ENCODE measurements at places on chromosomes 7 and 10. TPM values are rescaled to one million over a fixed set of nuclear protein-coding genes. Genes with fewer than 3 reads are reported as not detected.

Gene LIPM
- not detected for total RNA-seq

Gene CPXM2
- not detected for total RNA-seq

Gene ALOX5
- 4.0 TPM for total RNA-seq

Gene ATRNL1
- total RNA-seq: 0.94 TPM

Gene GATA3
- total RNA-seq: 40.4 TPM

Gene TMEM178B
- 1.0 TPM for total RNA-seq

Gene GPR15LG
- not detected for total RNA-seq

Gene CABCOCO1
- not detected for total RNA-seq

All from activated T-cell treated with anti-CD3 and anti-CD28 coated beads, Interleukin-2, amount 50 U/mL, for 72 hours (primary cell).